ENCODE measurements at places on chromosomes 2 and 18.

GRCh38 chr2:236047886-236048540 lies 120.2 kb downstream of the GBX2 start:
- no peak overlapping the region for H3K27ac ChIP-seq
- no peaks in the 10 kb centered on the region for H3K36me3 ChIP-seq
- H3K4me3 ChIP-seq, result no peak overlapping the region
- H3K27me3 ChIP-seq, result peaks cover 4% of the 10 kb centered on the region
- DNase-seq, result no peak

DNA sequence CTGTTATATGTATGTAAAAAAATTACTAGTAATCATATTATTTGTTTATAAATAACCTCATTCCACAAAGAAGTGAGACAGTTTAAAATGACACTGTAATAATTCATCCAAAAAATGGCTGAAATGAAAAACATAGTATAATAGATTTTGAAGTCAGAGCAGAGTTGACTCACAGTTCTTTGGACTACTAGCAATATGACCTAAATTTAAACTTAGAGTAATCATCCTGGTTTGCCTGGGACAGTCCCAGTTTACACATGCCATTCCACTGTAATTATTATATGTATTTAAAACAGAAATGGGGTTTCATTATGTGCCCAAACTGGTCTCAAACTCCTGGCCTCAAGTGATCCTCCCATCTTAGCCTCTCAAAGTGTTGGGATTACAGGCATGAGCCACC lies 48.3 kb downstream of the CCDC88A start:
- no peaks in the 10 kb centered on the region for H3K36me3 ChIP-seq
- H3K4me1 ChIP-seq, result no peaks in the 10 kb centered on the region
- no peak overlapping the region for H3K4me3 ChIP-seq
- no peak overlapping the region for H3K27ac ChIP-seq

GRCh38 chr2:144673456-144673855 lies 153.5 kb upstream of the ZEB2 start:
- H3K36me3 ChIP-seq, result no peaks in the 10 kb centered on the region
- no peaks in the 10 kb centered on the region for H3K4me1 ChIP-seq
- H3K4me3 ChIP-seq, result no peak overlapping the region
- H3K27me3 ChIP-seq, result no peaks in the 10 kb centered on the region

DNA sequence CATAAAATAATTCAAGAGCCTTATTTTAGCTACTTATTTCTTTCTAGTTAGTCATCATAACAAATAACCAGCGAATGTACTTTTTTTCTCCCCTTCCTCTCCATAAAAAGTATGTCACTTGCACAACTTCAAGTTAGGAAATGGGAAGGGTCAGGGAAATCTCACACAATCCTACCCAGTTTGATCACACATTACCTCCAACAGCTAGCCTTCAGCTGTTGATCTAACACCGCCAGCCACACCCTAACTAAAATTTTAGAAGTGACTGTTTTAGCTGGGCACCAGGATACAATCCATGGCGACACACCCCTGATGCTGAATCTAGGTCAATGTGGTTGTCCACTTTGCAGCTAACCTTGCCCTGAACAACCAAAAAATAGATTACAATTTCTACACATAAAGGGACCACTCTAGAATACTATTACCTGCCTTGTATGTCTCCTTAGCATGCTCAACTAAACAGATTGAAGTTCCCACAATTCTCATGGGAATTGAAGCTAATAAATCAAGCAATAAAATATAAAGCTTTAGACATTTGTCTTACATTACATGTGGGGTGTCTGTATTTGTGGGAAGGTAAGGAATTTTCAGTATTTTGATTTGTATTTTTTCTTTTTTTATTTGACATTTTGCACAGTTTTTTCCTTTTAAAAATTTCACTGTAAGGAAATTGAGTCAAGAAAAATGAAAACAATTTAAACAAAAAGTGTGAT lies 7.3 kb upstream of the COL3A1 start:
- H3K27ac ChIP-seq, result no peak overlapping the region
- H3K4me3 ChIP-seq, result no peak overlapping the region
- no peak for DNase-seq
- H3K4me1 ChIP-seq, result no peaks in the 10 kb centered on the region
- no peaks in the 10 kb centered on the region for H3K27me3 ChIP-seq

GRCh38 chr18:10166164-10166807 lies 252.5 kb downstream of the VAPA start:
- H3K4me1 ChIP-seq, result no peaks in the 10 kb centered on the region
- DNase-seq, result no peak
- no peaks in the 10 kb centered on the region for H3K27me3 ChIP-seq
- no peak overlapping the region for H3K4me3 ChIP-seq
- no peaks in the 10 kb centered on the region for H3K36me3 ChIP-seq
- no peak overlapping the region for H3K27ac ChIP-seq

- H3K27ac ChIP-seq, result no peak overlapping the region
- peaks cover 5% of the 10 kb centered on the region for H3K36me3 ChIP-seq
- no peak overlapping the region for H3K4me3 ChIP-seq
- no peak for DNase-seq
- no peaks in the 10 kb centered on the region for H3K27me3 ChIP-seq
These were observed 141.9 kb upstream of the RBMS1 start for GRCh38 chr2:160635488-160635887.

GRCh38 chr2:42086500-42086953 lies 38.7 kb downstream of the PKDCC start:
- H3K27me3 ChIP-seq, result peaks cover 16% of the 10 kb centered on the region
- H3K36me3 ChIP-seq, result no peaks in the 10 kb centered on the region
- H3K4me1 ChIP-seq, result peaks cover 8% of the 10 kb centered on the region
- no peak overlapping the region for H3K27ac ChIP-seq
- DNase-seq, result peak; percentile 63

DNA sequence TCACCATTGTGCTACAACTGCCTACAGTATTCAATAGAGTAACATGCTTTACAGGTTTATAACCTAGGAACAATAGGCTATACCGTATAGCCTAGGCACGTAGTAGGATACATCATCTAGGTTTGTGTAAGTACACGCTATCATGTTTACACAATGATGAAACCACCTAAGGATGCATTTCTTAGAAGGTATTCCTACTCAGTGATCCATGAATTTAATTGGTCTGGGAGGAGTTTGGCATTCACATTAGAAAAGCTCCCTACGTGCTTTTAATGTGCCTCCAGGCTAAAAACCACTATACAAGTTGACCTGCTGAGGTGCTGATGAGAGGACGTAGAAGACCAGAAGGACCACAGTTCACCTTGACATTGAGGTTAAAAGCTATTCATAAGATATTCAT lies 154.5 kb upstream of the LRRTM1 start:
- no peak overlapping the region for H3K27ac ChIP-seq
- no peak for DNase-seq
- H3K4me1 ChIP-seq, result no peaks in the 10 kb centered on the region
- no peaks in the 10 kb centered on the region for H3K27me3 ChIP-seq
- no peak overlapping the region for H3K4me3 ChIP-seq

DNA sequence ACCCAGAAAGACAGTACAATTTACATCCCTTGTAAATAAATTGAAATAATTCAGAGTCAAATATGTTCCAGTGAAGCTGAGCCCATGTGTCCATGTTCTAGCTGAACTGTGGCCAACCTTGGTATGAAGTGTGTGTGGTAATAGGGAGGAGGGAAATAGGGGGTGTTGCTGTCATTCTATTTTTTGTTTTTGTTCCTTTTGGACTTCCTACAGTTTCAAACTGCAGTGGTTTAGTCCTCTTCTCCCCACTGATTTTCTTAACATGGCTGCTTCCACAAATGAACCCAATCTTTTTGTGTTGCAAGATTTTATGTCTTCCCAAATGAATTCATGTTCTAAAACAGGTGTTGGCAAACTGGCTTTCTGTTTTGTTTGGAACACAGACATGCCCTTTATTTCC lies 156.9 kb downstream of the CCBE1 start:
- H3K4me3 ChIP-seq, result no peak overlapping the region
- DNase-seq, result no peak
- H3K27ac ChIP-seq, result no peak overlapping the region
- no peaks in the 10 kb centered on the region for H3K4me1 ChIP-seq
- H3K27me3 ChIP-seq, result no peaks in the 10 kb centered on the region

DNA sequence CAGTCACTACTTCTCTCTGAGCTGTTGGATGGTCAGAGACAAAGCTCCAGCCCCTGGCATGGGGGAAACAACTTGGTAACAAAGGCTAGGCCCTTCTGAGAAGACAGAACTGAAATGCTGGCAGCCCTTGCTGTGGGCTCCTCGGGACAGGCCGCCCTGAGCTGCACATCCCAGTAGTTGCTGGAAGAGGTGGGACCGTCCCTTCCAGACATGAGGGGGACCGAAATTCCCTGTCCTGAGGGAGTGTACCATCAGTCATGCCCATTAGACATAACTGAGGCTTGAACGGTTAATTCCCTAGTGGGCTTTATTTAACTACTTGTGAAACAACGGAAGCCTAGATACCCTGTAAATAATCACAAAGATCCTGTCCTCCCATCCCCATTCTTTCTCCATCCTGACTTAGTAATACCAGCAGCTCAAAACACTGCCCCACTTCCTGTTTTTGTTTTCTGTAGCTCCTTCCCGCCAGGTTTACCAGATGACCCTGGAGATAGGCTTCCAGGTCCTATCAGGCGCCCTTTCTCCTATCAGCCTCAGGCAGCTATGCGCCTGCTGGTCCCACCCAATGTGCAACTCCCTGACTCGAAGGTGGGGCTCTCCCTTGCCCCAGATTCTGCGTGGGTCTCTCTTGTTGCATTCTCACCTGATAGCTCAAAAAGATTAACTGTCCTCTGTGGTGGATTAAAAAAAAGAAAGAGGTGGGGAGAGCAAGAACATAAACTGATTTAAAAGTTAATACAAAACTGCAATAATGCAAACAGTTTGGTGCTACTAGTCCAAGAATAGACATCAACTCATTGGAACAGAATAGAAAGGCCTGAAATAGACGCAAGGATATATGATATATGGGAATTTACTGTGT lies 37.0 kb upstream of the NT5DC4 start:
- DNase-seq, result no peak
- no peaks in the 10 kb centered on the region for H3K36me3 ChIP-seq
- no peak overlapping the region for H3K27ac ChIP-seq
- H3K4me3 ChIP-seq, result no peak overlapping the region
- H3K27me3 ChIP-seq, result peaks cover 6% of the 10 kb centered on the region
- H3K4me1 ChIP-seq, result peaks cover 19% of the 10 kb centered on the region

- H3K4me3 ChIP-seq, result no peak overlapping the region
- no peak for DNase-seq
- H3K27me3 ChIP-seq, result no peaks in the 10 kb centered on the region
- no peak overlapping the region for H3K27ac ChIP-seq
These were observed 9.3 kb downstream of the CHCHD5 start for GRCh38 chr2:112593736-112594135.

DNA sequence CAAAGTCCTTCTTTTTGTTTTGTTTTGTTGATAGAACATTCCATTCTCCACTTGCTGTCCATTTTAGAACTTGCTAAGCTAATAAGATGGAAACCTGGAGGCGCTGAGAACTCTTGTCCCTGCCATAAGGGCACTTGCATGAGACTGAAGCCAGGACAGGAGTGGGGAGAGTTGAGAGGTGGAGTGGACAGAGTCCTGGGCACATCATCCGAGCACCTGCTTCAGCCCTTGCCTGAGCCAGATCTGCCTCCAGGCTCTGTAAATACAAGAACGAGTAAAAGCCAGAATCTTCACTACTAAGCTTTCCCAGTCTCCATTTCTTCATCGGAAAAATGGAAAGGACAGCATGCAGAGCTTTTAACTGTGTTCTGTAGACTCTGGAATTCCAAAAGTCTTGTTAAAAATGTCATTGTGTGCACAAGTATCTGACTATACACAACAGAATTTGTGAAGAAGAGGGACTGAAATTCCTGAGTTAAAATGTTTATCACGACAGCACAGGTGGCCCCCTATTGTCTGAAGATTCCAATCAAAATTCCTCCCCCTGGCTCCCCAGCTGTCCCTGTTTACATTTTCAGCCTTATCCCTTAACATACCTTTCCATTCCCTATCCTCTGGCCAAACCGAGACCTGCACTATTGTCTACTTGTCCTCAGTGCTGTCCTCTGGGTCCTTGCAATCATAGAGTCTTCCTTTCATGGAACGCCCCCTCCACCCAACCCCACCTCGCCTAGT lies 498.2 kb upstream of the TNP1 start:
- no peaks in the 10 kb centered on the region for H3K36me3 ChIP-seq
- peaks cover 7% of the 10 kb centered on the region for H3K27me3 ChIP-seq
- no peak for DNase-seq
- H3K4me3 ChIP-seq, result no peak overlapping the region
- peaks cover 3% of the 10 kb centered on the region for H3K4me1 ChIP-seq

- H3K27me3 ChIP-seq, result no peaks in the 10 kb centered on the region
- H3K4me1 ChIP-seq, result no peaks in the 10 kb centered on the region
- no peaks in the 10 kb centered on the region for H3K36me3 ChIP-seq
These were observed 1307.8 kb upstream of the TMEFF2 start for GRCh38 chr2:193502363-193503035.

GRCh38 chr2:167827352-167828097 lies 419.9 kb downstream of the STK39 start:
- peaks cover 4% of the 10 kb centered on the region for H3K27me3 ChIP-seq
- DNase-seq, result no peak
- no peaks in the 10 kb centered on the region for H3K36me3 ChIP-seq
- no peaks in the 10 kb centered on the region for H3K4me1 ChIP-seq
- no peak overlapping the region for H3K4me3 ChIP-seq

DNA sequence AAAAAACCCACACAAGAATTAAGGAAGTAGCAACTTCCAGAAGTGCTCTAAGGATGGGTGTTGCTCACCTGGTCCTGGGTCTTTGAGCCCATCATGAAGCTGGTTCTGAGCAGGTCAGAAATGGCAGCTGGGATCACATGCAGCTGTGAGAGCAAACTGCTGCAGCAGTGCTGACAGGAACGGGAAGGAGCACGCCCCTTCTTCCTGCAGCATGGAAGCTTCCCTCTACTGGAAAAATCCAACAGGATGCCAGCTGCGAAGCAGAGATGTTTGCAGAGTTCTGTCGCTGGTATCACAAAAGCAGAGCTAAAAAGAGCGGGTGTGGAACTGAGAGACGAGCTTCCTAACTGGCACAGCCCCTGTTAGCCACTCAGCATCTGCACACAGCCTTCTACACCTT lies 33.7 kb downstream of the EIF4E2 start:
- H3K27me3 ChIP-seq, result no peaks in the 10 kb centered on the region
- H3K27ac ChIP-seq, result no peak overlapping the region
- peaks cover 22% of the 10 kb centered on the region for H3K4me1 ChIP-seq
- H3K36me3 ChIP-seq, result peaks cover 14% of the 10 kb centered on the region
- DNase-seq, result no peak

GRCh38 chr2:182761903-182762302 lies 45.8 kb downstream of the DNAJC10 start:
- no peaks in the 10 kb centered on the region for H3K27me3 ChIP-seq
- no peak for DNase-seq
- peaks cover 2% of the 10 kb centered on the region for H3K4me1 ChIP-seq
- H3K36me3 ChIP-seq, result peaks cover 36% of the 10 kb centered on the region
- no peak overlapping the region for H3K27ac ChIP-seq
- H3K4me3 ChIP-seq, result no peak overlapping the region

- H3K4me3 ChIP-seq, result no peak overlapping the region
- H3K27ac ChIP-seq, result no peak overlapping the region
- no peaks in the 10 kb centered on the region for H3K4me1 ChIP-seq
- H3K27me3 ChIP-seq, result no peaks in the 10 kb centered on the region
These were observed 437.0 kb upstream of the ETAA1 start for GRCh38 chr2:66960161-66960560.

GRCh38 chr2:205001300-205001966 lies 456.2 kb downstream of the PARD3B start:
- DNase-seq, result no peak
- H3K27me3 ChIP-seq, result no peaks in the 10 kb centered on the region
- H3K27ac ChIP-seq, result no peak overlapping the region
- peaks cover 34% of the 10 kb centered on the region for H3K4me1 ChIP-seq
- H3K4me3 ChIP-seq, result no peak overlapping the region

- peaks cover 3% of the 10 kb centered on the region for H3K27me3 ChIP-seq
- H3K4me3 ChIP-seq, result no peak overlapping the region
- no peaks in the 10 kb centered on the region for H3K36me3 ChIP-seq
- DNase-seq, result no peak
- no peak overlapping the region for H3K27ac ChIP-seq
These were observed 107.6 kb upstream of the FZD7 start for GRCh38 chr2:201926067-201926466.

Measured in activated CD8-positive, alpha-beta T cell treated with anti-CD3 and anti-CD28 coated beads, Interleukin-2, amount 10 ng/mL, durations not matched to agents 7 days and 5 days (primary cell).